ENCODE measurements at places on chromosomes 7 and 10.

DNA sequence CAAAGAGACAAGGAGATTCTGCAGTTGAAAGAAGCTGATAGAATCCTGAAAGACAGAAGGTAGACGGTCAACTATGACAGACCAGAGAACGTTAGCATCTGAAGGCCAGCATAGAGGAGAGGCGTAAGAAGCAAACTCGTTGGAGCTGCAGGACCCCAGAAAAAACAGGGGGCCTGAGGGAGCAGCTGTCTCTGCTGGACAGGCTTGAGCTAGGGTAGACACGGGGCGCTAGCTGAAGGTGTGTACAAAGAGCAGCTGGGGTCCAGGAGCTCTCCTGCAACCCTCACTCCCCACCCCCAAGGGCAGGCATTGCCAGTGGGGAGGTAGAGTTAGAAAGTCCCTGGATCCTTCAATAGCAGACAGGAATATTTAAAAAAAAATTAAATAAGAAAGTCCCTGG is 14.6 kb upstream of the GDI2 start:
- DNase-seq, result no peak

DNA sequence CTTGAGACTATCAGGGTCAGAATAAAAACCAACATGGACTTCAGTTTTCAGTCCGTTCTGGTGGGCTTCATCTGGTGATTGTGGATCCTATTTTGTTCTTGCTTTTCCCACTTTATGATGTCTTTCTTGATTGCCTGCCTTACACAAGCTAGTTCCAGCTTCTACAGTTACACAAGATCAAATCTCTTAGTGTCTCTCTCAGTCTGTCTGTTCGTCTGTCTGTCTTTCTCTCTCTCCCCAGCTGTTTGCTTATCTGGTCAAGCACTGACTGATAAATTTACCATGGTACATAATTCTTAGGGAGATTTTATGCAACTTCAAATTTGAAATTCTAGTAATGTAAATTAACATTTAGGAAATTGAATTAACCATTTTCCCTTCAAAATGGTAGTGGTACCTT is 35.8 kb downstream of the TAX1BP1 start:
- no peak for DNase-seq

DNA sequence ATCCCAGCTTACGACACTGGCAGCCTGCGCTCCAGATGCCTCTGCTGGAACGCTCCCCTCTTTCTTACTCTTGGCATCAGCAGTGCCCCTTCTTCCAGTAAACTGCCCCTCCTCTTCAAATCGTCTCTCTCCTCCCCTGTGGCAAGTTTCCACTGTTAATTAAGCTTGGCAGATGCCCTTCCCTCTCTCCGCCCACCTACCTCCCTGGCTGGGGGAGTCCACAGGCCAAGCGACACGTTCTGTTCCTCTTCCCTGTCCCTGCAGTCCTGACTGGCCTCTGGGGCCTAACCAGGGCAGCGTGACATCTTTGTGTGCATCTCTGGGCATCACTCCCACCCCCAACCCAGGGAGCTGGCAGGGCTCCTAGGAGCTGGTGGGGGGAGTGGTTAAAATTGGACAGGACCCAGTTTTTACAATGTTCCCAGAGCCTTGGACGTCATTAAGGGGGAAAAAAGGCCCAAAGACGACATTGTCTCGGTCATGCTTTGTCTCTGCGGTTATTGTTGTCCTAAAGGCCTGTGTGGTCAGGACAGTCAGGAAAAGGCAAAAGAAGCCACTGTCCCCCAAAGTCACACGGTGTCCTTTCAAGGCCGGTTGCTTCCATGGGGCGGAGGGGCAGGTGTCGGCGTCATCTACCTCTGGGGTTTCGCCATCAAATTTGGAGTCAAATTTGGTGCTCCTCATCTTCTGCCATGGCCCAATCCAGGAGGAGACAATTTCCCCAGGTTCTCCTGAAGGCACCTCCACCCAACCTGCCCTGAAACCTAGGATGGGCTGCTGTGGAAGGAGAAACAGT is 54.2 kb downstream of the DLG5 start:
- no peak for DNase-seq

DNA sequence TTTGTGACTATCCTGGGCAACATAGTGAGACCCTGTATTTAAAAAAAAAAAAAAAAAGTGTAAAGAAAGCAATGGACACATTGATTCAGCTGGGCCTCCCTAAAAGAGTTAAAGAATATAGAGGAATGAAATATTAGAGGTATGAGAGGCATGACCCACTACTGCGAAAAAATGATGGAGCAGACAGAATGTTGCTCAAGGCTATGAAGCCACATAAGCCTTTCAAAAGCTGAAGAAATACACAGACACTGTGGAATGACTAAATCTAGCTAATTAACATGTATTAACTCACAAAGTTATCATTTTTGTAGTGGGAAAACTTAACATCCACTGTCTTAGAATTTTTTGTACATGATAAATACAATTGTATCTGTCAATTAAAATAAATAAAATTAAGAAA is 107.3 kb downstream of the HGF start:
- DNase-seq, result no peak

- no peak for DNase-seq
Observed at GRCh38 chr10:109831846-109832245, 91.5 kb downstream of the XPNPEP1 start.

GRCh38 chr7:82067628-82068264 is 297.9 kb upstream of the HGF start:
- no peak for DNase-seq

DNA sequence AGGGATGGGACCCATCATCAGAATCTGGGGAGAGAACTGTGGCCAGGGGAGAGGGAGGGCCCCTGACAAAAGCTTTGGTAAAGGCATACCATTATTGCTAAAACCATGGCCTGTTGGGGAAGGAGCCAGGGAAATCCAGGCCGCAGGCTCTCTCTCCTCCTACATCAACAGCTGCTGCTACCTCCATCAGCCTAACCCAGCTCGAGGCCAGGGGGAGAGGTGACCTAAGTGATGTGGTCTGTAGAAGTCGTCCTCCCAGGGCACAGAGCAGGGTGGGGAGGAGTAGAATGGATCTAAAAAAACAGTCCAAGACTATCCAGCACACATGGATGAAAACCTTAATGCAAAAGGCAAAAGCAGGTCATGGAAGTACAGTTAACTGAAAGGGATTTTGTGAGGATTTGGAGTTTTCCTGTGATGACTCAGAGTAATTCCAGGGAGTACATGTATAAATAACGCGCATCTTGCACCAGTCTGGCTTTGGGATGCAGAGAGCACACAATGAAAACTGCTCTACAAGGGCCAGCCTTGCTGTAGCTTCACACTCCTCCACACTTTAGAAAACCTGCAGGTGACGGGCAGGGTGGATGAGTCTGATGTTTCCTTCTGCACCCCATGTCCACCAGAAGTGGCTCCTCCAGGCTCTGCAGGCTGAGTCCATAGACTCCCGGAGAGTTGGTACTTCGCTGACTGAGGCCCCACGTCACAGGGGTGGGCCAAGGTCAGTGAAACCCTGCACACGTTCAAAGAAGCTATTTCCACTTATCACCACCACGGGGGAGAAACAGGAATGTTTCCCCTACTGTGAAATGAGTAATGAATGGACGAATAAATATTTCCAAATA is 38.5 kb upstream of the MSMB start:
- no peak for DNase-seq

GRCh38 chr10:117533507-117534281 is 8.9 kb upstream of the EMX2 start:
- no peak for DNase-seq

DNA sequence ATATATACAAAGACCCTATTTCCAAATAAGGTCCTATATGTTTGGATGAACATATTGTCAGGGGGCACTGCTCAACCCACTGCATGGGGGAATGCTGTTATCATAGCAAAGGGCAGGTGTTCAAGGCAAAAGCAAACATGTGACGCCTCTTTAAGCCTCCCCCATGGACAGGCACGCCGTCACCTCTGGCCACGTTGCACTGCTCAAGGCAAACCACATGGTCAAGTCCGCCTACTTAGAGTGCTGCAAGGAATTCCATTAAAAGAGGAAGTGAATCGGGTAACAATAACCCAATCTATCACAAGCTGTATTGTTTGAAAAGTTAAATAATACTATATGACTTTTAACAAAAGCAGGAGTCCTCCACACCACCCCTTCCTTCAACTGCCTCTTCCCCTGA is 8.8 kb upstream of the CALD1 start:
- DNase-seq, result peak; percentile 39

- DNase-seq, result peak; percentile 27
Observed at GRCh38 chr10:10911471-10911921, 106.2 kb upstream of the CELF2 start.

DNA sequence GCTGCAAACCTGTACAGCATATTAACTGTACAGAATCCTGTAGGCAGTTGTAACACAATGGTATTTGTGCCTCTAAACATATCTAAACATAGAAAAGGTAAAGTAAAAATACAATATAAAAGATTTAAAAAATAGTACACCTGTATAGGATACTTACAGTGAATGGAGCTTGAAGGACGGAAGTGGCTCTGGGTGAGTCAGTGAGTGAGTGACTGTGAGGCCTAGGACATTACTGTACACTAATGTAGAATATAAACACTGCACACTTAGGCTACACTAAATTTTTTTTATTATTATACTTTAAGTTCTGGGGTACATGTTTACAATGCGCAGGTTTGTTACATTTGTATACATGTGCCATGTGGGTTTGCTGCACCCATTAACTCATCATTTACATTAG is 97.3 kb upstream of the STK17A start:
- no peak for DNase-seq

DNA sequence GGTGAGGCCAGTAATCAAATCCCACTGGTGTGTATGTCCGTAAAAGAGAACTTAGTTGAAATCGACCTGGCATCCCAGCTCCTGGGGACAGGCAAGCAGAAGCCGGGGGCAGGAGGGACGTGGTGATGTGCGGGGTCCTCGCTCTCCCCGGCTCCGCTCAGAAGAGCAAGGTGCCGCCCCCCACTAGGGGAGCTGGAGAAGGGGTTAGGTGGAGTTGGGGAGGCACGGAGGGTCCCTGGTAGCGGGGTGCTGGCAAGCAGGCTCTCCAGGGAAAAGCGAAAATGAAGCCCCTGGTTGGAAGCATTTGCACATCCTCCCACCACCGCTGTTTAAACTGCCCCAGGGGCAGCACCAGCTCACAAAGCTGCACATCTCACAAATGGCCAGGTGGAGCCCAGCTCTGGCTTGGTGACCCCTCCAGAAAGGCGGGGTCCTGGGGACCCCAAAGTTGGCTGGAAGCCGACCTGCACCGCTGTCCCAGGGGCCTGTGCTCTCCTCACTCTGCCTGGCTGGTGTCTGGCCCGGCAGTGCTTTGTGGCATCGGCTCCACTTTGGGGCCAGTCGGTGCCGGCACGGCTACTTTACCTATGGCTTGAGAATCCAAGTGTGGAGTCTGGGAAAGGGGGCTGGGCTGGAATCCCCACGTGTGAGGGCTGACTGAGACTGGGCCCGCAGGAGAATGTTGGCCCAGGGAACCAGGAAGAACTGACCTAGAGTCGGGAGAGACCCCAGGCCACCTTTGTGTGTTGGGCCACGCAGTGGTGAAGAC is 2.9 kb upstream of the CFAP46 start:
- no peak for DNase-seq

GRCh38 chr10:89973326-89973725 is 271.9 kb downstream of the KIF20B start:
- DNase-seq, result no peak

DNA sequence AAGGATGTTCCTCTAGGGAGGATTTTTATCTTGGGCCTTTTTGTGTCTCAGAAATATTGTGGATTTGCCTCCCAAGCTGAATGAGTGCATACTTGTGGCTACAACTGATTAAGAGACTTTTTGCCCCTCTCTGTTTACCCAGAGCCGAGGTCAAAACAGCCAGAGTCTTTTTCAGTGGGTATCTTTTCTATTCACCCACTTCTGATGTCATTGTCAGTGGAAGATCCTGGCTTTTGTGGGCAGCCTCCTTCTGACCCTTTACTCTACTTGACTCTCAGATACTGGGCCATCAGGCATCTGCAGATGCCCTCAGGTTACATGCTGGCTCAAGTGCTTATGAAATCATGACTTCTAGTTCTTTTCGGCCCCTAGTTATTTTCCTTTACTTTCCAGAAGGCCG is 19.6 kb upstream of the PIP4K2A start:
- DNase-seq, result no peak

GRCh38 chr10:32905466-32905865 is 52.6 kb downstream of the ITGB1 start:
- no peak for DNase-seq

DNA sequence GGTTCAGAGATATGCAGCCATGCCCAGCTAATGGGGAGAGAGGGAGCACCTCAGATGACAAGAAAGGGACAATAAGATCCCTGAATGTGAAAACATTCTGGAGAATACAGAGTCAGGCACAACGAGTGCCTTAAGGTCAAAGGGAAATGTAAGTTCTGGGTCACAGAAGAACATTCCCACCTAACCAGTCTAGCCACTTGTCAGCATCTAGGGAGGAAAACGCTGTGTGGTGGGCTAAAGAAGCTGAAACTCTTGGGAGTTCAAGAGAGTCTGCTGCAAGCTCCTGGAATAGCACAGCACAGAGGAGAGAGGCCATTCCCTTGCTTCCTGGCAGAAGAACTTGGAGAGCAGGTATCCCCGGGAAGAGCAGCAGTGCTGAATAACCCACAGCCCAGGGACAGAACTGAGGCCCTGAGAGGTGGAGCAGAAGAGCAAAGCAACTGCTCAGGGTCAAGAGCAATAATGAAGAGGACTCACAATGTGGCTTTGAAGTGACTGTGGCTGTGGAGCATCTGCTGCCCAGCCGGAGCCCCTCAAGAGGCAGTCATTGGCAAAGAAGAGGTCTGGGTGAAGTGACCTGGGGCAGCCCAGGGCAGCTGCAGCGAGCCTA is 182.3 kb downstream of the NPSR1 start:
- DNase-seq, result no peak

GRCh38 chr7:68682910-68683309 is 915.4 kb upstream of the AUTS2 start:
- no peak for DNase-seq

DNA sequence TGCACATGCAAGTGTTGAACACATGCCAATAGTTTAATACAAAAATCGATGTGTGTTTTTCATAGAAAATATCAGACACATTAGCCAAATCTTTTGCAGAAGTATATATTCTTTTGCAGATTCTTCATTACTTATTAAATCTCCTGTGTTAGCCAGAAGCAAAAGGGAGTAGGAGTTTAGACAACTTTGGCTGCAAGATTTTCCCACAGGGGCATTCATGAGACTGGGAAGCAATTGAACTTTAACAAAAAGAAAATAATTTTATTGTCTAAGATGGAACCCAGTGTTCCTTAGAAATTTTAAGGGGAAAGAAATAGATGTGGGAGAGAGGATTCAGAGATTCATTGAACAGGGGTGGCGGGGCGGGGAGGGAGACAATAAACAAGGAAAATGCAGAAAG is 1336.0 kb downstream of the GATA3 start:
- DNase-seq, result no peak

DNA sequence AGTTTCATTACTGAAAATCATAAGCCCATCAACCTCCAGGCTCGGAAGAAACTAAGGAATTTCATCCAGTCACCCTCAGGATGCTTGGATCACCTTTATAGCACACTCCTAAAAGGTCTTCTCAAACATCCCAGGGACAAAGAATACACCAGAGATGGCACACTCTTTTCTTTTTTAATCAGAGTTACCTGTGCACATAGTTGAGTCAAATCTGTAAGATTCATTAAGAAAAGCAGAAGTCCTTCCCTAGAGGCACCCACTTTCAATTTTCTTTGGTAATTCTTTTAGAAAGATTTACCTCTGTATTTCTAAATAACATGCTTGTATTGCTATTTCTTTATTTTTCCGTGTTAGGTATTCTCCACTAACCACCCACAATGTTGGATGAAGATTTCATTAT is 50.6 kb upstream of the IL6 start:
- no peak for DNase-seq

All from suppressor macrophage treated with lipopolysaccharide for 1 hour (primary cell).